ENCODE measurements at places on chromosomes 6 and 20. TPM values are rescaled to one million over a fixed set of nuclear protein-coding genes. Genes with fewer than 3 reads are reported as not detected.

DNA sequence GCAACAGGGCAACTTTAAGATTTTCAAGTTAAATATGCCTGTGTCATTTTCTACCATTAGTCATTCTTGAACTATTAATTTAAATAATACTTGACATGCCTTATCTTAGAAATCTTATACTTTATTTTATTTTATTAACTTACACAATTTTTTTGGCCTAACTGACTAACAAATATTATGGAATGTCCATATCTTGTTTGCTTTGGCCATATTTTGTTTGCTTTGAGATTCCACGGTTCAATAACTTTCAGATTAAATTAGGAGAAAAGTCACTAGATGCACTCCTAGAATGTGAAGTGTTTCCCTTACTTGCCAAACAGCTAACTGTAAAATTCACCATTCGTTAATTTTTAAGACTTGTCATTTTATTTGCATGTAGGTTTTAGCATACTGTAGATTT, 684.0 kb upstream of the MANEA start:
- DNase-seq, result no peak

DNA sequence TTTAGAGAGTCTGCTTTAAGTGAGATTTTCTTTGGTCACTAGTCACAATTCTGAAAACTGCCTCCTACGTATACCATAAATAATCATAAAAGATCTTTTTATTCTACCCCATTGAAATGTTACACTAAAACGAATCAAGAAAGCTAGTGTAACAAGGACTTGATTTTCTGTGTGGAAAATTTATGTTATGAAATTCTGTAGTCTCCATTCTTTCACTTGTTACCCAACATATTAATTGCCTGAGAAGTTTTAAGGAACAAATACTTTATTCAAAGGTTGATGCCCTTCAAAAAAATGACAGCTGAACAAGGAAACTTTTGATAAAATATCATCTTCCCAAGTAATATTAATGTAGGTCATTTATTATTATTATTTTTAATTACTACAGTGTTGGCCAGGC, 13.3 kb upstream of the HBS1L start:
- DNase-seq, result no peak

GRCh38 chr6:144725736-144726522, 440.8 kb downstream of the UTRN start:
- DNase-seq, result no peak

DNA sequence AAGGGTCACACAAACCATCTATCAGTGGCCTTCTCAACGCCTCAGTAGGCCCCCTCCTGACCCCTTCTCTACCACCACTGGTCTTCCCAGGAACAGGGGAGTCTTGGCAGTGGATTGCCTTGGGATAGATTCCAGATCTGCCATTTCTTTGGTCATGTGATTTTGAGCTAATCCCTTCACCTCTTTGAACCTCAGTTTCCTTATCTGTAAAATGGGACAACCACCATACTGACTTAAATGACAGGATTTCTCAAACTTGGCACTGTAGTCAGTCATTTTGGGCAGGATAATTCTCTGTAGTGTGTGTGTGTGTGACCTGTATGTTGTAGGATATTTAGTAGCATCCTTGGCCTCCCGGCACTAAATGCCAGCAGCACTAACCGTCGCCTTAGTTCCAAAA, 89.1 kb downstream of the CDH22 start:
- no peak for DNase-seq

DNA sequence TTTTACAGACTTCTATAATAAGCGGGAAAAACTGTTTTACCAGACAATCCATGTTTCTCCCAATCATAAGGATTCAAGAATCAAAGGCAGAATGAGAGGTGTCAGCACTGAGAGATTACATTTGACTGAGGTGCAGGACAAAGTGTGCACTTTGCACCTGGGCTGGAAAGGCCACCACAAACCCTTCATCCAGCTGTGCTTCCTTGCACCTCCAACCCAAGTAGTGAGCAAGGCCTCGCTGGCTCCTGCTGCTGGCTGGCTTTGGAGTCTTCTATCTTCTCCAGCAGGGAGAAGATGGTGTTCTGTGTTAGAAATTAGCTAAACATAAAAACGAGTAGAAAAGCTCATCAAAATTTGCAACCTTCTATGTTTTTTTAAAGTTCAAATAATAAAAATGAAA, 77.7 kb downstream of the CHD6 start:
- DNase-seq, result no peak

DNA sequence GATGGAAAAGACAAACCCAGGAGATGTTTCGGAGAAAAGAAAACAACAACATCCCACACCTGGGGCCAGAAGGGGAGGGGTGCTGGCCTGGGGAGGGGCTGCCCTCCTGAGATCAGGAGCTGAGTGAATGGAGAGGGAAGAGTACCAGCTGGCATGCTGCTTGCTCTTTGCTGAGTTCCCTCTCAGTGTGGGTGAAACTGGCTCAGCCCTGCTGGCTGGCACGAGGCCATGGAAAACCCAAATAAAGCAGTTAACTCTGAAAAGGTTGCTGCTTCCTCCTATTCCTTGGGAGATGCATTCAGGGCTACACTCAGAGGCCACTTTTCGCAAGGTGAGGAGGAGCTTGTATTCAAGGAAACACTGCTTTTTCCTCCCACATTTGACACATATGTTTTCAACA, 8.0 kb upstream of the KCNK16 start:
- DNase-seq, result no peak

DNA sequence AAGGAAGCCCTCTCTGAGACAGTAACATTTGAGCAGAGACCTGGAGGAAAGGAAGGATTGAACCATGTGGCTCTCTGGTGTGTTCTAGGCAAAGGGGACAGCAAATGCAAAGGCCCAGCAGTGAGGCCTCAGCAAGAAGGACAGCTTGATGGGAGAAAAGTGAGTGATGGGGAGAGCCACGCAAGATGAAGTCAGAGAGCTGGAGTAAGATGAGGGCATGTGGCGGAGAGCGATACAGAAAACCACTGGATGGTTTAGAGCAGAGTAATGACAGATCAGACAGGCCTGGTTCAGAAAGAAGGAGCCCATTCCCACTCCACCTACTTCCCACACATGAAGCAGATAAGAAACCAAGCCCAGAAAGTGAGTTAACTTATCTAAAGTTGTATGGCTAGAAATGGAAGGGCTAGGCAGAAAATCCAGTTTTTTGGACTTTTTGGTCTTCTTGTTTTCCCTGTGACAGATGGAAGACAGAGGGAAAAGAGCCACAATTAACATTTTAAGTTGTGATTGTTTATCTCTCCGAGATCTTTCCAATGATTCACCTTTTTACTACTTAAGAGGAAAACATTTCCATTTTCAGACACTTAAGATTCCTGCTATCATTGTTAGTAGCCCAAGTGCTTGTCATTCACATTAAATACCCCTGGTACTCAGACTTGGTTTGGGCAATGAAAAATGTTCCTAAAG, 723 bp upstream of the SNPH start:
- no peak for DNase-seq

- DNase-seq, result no peak
Measured at GRCh38 chr6:151284012-151284411, 44.2 kb downstream of the AKAP12 start.

FOXS1 gene
- total RNA-seq, result 5.0 TPM

- DNase-seq, result no peak
Measured at GRCh38 chr6:112886415-112886814, 539.3 kb downstream of the RFPL4B start.

Measured in posterior vena cava (tissue), 2 donors.